ENCODE measurements at places on chromosomes 12 and 14. TPM values are rescaled to one million over a fixed set of nuclear protein-coding genes. Genes with fewer than 3 reads are reported as not detected.

NTF3 gene
- total RNA-seq: not detected

KRT79 gene
- not detected for total RNA-seq

BEST3 gene
- not detected for total RNA-seq

GOLGA5 gene
- 27.8 TPM for total RNA-seq

ADGRD1 gene
- total RNA-seq: 4.4 TPM

CELA1 gene
- total RNA-seq: not detected

PPP2R5C gene
- 77.6 TPM for total RNA-seq

CRIP2 gene
- 65.9 TPM for total RNA-seq
